ENCODE measurements at places on chromosomes 12 and 14. TPM values are rescaled to one million over a fixed set of nuclear protein-coding genes. Genes with fewer than 3 reads are reported as not detected.

The CIDEB gene
- 12.9 TPM for total RNA-seq

- H3K27me3 ChIP-seq = peaks cover 26% of the 10 kb centered on the region
- peak overlapping the region; percentile 64 for H3K27ac ChIP-seq
- peaks cover 67% of the 10 kb centered on the region for H3K4me1 ChIP-seq
- peak overlapping the region; percentile 86 for H3K4me3 ChIP-seq
Measured at GRCh38 chr12:27332407-27332713, 276 bp upstream of the BMAL2 start.

The AVPR1A gene
- not detected for total RNA-seq

GRCh38 chr14:55336691-55337090 lies 65.5 kb downstream of the FBXO34 start:
- no peaks in the 10 kb centered on the region for H3K27me3 ChIP-seq
- peaks cover 95% of the 10 kb centered on the region for H3K4me1 ChIP-seq
- no peak for DNase-seq

The CYP27B1 gene
- total RNA-seq = 14.7 TPM

DNA sequence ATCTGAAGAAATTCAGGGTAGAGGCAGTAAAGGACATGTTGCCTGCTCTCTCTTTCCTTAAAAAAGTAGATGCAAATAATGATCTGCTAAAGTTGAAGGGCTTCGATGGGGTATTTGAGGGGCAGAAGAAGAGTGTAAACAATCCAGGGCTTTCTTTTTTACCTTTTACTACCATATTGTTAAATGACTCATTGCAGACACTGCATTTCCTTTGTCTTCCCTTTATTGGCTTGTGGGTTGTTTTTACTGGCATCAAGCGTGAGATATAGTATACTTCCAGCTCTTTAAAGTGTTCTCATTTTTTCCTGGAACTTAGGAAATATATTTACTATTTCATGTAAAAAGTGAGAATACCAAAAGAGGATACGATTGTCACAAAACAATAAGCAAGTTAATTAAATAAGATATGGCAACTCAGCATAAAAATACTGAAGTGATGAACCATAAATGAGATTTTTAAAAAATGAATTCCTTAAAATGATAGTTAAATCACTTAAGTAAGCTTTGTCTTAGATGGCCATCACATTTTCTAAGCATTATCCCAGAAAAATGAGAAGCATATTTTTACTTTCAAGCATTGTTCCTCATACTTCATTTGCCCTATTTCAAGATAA lies 72.3 kb upstream of the KRAS start:
- peaks cover 54% of the 10 kb centered on the region for H3K4me1 ChIP-seq
- H3K36me3 ChIP-seq = no peaks in the 10 kb centered on the region
- peak overlapping the region; percentile 73 for H3K4me3 ChIP-seq
- H3K27me3 ChIP-seq = no peaks in the 10 kb centered on the region
- no peak for DNase-seq

Measured in activated T-cell treated with anti-CD3 and anti-CD28 coated beads, Interleukin-2, amount 50 U/mL, for 72 hours (primary cell).